ENCODE measurements at places on chromosomes 1 and 21.

- DNase-seq: no peak
Measured at GRCh38 chr1:51790385-51790784, 88.1 kb downstream of the NRDC start.

GRCh38 chr1:211336775-211337174 is 10.1 kb downstream of the TRAF5 start:
- DNase-seq: no peak

DNA sequence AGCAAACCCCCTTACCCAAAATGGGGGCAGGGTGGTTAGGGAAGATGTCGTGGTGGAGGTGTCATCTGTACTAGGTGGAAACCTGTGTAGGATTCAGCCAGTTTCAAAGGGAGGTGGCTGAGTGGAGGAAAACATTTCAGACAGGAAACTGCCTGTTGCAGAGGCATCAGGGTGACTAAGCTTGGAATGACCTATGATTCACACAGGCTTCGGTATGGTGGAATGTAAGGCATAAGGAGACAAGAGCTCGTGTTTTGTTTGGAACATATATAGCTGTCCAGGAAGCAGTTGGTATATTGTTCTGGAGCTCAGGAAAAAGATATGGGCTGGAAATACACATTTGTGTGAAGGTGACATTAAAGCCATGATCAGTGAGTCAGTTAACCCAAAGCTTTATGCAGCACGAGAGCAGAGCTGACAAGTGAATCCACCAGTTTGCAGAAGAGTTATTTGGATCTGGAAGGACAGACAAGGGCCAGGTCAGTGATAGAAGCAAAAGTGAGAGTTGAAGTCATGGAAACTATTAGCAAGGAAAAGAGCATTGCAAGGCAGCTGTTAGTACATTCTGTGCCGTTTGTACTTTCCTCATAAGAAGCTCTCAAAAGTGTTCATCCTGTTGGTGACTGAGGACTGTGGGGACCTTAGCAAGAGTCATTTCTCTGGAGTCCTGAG is 12.2 kb downstream of the UTP25 start:
- DNase-seq: no peak

- DNase-seq: peak; percentile 34
Measured at GRCh38 chr1:12031039-12031980, 12.0 kb downstream of the MIIP start.

Measured in stimulated activated CD8-positive, alpha-beta memory T cell treated with anti-CD3 and anti-CD28 coated beads, Interleukin-4, amount 100 ng/mL, for 24 hours (primary cell).